Fibroblast of lung (primary cell): ENCODE measurements at places on chromosomes 11 and 22.

GRCh38 chr22:49502126-49502826 is 325.4 kb downstream of the BRD1 start:
- peak; percentile 22 for DNase-seq

GRCh38 chr22:17387356-17387755 is 18.1 kb downstream of the CECR2 start:
- no peak for DNase-seq

DNA sequence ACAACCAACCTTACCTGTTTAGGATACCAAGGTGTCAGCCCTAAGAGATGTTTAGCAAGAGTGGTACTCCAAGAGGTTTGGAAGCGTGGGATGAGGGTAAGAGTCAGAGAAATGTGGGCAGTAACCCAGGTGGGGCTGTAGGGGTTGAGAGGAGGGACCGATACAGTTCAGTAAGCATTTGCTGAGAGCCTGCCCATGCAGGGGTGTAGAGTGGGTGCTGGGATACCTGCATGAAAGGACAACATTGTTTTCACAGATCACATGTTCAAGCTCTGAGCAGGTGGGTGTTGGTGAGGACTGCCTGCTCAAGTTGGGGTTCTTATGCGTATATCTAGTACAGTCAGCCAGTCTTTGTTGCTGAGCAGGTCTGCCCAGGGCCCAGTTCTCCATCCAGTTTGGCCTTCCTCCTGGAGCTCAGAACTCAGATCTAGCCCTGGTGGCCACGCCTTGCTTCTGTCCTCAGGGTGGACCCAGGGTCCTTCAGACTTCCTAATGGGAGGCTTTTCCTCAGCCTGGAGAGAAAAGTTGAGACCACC is 14.8 kb downstream of the PPFIBP2 start:
- DNase-seq: no peak

DNA sequence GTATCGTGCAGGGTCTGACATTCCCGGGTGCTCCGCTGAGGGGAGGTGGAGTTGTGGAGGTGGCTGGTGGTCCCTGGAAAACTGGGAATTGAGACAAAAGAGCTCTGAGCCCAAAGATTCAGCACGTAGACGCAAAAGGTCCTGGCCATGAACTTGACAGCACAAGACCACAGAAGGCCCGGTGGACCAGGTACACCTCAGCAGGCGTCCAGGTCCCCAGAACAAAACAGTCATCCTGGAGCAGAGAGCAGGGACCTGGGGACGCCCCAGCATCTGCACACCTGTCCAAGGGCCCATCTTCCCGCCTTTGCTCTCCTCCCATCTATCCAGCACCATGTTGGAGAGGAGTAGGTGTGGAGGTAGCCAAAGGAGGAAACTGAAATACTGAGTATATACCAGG is 13.8 kb upstream of the MB start:
- DNase-seq: no peak

GRCh38 chr11:14644226-14645014 is 816 bp downstream of the PDE3B start:
- DNase-seq: peak; percentile 34

DNA sequence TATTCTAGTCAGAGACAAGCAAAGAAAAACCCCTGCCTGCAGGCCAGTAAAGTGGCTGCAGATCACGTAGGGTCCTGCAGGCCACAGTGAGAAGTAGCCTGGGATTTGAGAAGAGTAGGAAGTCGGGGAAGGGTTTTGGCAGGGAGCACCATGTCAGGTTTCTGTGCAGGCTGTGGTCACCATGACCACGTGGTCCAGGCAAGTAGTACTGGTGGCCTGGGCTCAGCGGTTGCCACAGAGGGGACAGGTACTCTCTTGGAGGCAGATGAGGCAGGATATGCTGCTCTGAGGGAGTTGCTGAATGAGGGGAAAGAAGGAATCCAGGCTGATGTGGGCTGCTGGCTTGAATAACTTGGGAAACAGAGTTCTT is 46.5 kb downstream of the PISD start:
- DNase-seq: no peak

DNA sequence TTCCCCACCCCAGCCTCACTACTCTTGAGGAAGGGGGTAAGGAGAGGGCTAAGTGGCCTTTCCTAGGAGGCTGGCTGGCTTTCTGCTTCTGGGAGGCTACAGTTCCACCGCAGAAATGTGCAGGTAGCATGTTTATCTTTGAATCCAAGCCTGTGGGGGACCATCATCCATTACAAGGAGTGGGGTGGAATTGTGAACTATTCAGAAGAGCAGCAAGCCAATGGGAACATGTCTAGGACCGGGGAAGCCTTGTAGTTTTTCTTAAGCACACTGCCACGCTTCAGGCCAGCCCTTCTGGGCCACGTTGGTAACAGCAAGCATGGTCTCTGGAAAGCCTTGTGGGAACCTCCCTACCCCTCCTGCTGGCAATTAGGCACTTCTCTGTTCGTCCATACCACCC is 100.3 kb downstream of the AMOTL1 start:
- no peak for DNase-seq

GRCh38 chr11:8831861-8832260 is 79.1 kb upstream of the AKIP1 start:
- DNase-seq: no peak

- DNase-seq: peak; percentile 44
Measured at GRCh38 chr22:17772249-17772957, 1.9 kb downstream of the BID start.

- peak; percentile 73 for DNase-seq
Measured at GRCh38 chr11:14927146-14927545, 35.1 kb upstream of the CYP2R1 start.

DNA sequence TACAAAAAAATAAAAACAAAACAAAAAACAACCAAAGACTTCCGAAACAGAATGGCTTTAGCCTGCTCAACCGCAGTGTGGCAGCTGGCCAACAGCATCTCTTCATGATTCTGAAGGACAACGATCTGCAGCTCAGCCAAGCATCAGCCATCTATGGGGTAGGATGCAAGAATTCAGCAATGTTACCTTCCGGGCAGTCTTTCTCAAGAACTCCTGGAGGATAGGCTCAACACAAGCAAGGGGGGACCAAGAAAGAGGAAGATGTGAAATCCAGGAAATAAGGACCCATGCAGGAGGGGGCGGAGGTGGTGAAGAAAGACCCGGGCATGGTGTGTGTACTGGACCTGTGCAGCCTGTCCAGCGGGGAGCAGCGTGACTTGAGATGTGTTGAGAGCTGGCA is 3.5 kb upstream of the TSPO start:
- DNase-seq: no peak

- DNase-seq: no peak
Measured at GRCh38 chr11:3627291-3627690, 14.5 kb downstream of the ART5 start.

GRCh38 chr22:36610056-36610455 is 81.1 kb upstream of the EIF3D start:
- DNase-seq: no peak

GRCh38 chr22:43001271-43002201 is 13.4 kb downstream of the PACSIN2 start:
- DNase-seq: peak; percentile 51

DNA sequence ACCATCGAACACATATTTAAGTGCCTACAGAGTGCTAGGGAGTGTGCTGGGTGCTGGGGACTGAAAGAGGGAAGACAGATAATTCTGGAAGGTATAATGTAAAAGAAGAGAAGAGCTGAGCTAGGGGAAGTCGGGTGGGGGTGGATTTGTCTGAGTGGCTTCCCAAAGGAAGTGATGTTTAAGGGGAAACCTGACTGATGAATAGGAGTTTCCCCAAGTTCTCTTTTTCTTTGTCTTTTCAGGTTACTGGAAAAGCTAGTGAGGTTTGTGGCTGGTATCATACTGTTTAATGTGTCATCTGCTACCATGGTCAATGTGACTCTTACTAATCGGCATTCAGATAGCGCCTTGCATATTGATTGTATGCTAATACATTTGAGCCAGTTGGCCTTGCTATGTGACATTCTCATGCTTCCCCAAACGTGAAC is 151.6 kb upstream of the MTMR2 start:
- peak; percentile 76 for DNase-seq

DNA sequence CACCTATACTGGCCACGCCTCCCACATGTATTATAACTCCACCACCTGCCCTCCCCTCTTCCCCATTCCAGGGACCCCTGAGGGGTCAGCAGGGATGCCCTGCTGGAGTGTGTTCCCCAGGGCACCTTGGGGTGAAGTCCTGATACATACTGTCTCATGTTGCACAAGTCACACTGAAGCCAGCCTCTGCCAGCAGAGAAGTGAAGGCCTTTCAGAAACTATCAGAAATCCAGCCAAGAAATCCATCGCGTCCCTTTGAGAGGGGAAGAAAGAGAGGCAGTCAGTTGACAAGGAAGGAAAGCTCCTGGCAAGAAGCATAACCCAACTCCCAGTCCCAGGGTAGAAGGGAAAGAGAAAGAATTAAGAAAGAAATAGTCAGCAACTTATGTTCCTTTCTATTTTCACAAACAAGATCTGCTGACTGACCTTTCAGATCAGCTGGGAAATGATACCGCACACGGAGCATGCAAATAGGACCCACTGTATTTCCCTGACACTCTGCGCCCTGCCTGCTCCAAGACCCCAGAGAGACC is 45.2 kb downstream of the SC5D start:
- no peak for DNase-seq

GRCh38 chr22:27183474-27183873 is 526.1 kb downstream of the MIAT start:
- DNase-seq: no peak

DNA sequence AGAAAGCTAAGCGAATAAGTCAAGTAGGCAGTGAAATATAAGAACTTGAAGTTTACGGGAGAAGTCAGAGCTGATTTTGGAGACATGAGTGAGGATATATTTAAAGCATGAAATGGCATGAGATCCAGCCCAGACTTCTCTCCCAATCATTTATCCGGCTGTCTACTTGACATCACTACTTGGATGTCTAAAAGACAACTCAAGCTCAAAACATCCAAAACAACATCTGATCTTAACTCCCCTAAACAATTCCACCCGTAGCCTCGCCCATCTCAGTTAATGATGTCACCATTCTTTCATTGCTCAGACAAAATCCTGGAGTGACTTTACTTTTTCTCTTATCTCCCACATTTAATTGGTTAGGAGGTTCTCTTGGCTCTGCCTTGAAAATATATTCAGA is 44.5 kb downstream of the WEE1 start:
- peak; percentile 69 for DNase-seq

GRCh38 chr11:27398400-27398770 is 35.4 kb upstream of the CCDC34 start:
- no peak for DNase-seq

GRCh38 chr11:100151944-100152343 is 535.1 kb upstream of the ARHGAP42 start:
- peak; percentile 31 for DNase-seq

GRCh38 chr11:70725278-70725677 is 326.9 kb downstream of the CTTN start:
- DNase-seq: no peak

DNA sequence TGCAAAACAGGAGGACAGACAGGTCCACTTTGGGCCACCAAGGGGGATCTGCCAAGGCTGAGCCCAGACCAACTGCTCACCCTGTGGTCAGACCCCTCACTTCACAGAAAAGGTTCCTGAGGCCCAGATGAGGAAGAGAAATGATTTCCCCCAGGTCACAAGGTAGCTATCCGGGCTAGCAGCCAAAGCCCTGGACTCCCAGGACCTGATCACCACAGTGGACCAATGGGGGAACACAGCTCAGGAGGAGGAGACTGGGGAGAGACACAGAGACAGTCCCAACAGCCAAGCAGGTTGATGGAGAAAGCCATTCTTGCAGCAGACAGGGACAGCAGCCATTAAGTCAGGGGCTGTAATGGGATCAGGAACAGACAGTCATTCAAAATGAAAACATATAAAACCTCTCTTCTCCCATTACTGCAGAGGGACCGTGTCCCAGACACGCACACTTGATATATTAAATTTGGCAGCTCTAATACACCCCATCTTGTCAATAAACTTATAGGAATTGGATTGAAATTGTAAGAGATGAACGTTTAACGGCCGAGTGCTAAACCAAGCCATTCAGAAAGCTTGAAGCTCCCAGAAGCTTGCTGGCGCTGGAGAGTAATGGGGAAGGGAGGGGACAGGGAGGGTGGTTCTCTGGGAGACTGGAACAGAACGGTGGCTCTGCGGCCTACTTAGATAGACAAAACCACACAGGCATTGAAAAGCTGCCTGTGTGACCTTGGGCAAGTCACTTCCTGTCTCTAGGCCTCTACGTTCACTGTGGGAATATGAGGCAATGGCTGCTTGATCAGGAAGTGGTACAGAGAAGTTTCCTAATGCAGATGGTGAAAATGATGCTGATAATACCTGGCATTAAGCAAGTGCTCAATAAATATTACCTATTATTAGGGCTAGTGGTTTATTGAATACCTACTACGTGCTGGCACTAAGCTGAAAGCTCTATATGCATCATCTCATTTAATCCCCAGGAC is 16.0 kb downstream of the ZMAT5 start:
- peak; percentile 12 for DNase-seq

DNA sequence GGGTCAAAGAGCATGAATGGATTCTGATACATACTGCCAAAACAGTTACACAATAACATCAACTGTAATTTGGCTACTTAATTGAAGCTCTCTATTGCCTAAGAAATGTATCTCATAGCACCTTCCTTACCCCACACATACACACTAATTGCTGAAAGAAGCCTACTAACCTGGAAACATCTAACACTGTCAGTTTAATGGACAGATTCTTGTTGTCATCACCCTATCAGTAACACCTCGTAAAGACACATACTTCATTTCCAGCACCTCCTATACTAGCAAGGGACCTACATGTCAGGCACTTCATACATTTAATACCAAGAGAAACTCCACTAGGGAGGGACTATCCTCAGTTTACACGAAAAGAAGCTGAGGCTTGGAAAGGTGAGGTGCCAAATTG is 9.9 kb downstream of the NAP1L4 start:
- DNase-seq: no peak

DNA sequence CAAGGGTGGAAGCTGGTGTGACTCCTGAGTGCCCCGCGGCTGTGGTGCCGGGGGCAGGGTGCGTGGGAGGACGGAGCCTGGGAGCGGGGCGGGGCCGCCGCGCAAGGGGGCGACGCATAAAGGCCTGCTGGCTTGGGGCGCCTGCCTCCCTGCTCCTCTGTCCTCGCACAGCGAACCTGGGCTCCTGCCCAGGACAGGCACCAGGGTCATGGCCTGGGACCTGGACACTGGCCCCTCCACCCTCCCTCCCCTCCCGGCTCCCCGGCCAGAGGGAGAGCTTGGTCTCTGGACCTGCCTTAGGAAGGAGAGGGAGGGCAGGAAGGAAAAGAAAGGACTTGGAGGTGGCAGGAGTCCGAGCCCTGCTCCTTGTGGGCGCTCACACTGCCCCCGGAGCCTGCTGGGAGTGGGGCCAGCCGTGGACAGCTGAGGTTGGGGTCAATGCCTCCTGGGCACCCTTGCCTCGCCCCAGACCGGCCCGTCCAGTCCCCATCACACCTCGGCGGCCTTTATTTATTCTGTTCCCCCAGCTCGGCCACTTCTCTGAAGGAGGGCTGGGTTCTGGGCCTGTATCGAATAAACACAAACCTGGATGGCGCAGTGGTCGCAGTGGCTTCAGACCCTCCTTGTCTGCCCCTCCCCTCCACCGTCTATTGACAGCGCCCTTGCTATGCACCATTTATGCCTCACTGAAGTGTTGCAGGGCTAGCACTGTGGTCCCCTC is 8.7 kb downstream of the SLC16A8 start:
- no peak for DNase-seq

- DNase-seq: peak; percentile 95
Measured at GRCh38 chr22:46866591-46866990, 104.1 kb downstream of the TBC1D22A start.

GRCh38 chr11:87604350-87604749 is 566.6 kb downstream of the TMEM135 start:
- no peak for DNase-seq

- DNase-seq: no peak
Measured at GRCh38 chr11:62843466-62843865, 4.1 kb upstream of the WDR74 start.

GRCh38 chr11:1263010-1263409 is 40.1 kb downstream of the MUC5B start:
- no peak for DNase-seq
